ENCODE measurements at places on chromosomes 1 and 21. TPM values are rescaled to one million over a fixed set of nuclear protein-coding genes. Genes with fewer than 3 reads are reported as not detected.

Gene OR2T29
- total RNA-seq: not detected

Gene OR14A2
- not detected for total RNA-seq

- DNase-seq: no peak
These were observed 9.0 kb downstream of the TNFRSF25 start for GRCh38 chr1:6456800-6457466.

GRCh38 chr1:40079774-40080400 is 17.2 kb downstream of the PPT1 start:
- no peak for DNase-seq

Gene RSPH1
- total RNA-seq: not detected

Gene GCSAML
- not detected for total RNA-seq

DNA sequence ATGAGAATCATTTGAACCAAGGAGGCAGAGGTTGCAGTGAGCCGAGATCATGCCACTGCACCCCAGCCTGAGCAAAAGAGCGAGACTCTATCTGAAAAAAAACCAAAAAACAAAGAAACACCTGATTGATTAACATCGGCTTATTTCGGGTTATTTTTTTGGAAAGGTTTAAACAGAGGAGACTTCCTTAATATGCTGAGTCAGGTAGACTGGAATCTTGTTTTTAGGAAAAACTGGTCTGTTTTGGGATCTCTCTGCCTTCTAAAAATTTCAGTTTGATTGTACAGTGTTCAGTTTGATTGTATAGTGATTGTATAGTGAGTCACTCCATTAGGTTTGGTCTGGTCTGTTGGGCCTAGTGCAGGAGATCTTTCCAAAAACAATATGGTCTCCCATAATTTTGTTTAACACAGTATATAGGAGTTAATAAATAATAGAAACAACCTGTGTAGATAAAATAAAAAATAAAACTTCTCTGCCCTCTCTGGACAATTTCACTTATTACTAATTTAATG is 196.3 kb upstream of the CHRM3 start:
- DNase-seq: no peak

Gene S100A6
- 1,050 TPM for total RNA-seq
